ENCODE measurements at places on chromosomes 2 and 18.

DNA sequence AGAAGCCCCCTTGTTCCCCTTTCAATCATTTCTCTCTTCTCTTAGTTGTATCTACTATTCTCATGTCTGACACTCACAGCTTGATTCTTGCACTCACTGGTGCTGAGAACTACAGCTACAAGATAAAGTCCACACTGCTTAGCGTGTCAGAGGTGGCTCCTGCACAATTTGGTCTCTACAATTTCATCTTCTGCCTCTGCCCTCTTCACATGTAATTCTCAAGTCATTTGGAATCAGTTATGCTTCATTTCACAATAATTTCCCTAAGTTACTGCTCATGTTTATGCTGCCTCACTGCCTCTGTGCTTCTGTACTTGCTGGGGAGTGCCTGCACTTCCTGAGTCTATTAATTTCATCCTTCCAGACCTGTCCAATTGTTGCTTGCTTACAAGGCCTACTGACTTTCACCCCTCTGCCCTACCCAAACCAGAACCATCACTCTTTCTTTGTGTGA, 11.6 kb upstream of the NAB1 start:
- DNase-seq = no peak

GRCh38 chr2:200128296-200128695, 172.9 kb downstream of the MAIP1 start:
- DNase-seq = no peak

GRCh38 chr2:210548878-210549384, 7.5 kb upstream of the CPS1 start:
- DNase-seq = no peak

DNA sequence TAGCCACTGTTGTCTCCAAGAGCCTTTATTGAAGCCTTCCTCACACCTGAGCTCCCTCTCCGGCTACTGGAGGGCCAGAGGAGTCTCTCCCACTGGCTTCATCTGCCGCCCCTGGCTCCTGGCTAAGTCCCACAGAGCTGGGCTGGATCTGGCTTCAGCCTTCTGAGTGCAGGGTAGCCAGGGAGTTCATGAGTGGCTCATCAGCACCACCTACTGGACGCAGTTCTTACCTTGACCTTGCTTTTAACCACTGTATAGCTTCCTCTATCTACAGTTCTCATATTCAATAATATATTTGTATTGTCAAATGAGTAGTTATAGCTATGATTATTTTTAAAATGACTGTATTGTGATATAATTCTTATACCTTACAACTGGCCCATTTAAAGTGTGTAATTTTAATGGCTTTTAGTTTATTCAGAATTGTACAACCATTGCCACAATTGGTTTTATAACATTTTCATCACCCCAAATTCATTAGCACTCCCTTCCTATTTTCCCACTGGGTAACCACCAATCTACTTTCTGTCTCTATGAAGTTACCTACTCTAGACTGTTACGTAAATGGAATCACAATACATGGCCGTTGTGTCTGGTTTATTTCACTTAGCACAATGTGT, 17.7 kb downstream of the CNDP1 start:
- peak; percentile 78 for DNase-seq

DNA sequence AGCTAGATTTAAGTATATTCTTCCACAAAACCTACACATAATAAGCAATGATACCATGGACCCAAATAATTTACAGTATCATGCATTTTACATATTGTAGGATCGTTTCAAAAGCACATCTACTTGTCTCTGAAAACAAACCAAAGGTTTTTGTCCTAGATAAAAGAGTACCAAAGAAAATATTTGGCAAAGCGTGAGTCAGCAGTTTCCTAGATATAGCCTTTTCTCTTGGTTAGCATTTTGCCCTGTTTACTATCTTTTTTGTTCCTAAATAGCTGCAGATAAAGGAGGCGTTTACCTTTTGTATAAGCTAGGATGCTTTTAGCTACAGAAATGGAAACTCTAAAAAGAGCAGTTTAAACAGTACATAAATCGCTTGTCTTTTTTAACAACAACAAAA, 305.8 kb upstream of the GULP1 start:
- no peak for DNase-seq

DNA sequence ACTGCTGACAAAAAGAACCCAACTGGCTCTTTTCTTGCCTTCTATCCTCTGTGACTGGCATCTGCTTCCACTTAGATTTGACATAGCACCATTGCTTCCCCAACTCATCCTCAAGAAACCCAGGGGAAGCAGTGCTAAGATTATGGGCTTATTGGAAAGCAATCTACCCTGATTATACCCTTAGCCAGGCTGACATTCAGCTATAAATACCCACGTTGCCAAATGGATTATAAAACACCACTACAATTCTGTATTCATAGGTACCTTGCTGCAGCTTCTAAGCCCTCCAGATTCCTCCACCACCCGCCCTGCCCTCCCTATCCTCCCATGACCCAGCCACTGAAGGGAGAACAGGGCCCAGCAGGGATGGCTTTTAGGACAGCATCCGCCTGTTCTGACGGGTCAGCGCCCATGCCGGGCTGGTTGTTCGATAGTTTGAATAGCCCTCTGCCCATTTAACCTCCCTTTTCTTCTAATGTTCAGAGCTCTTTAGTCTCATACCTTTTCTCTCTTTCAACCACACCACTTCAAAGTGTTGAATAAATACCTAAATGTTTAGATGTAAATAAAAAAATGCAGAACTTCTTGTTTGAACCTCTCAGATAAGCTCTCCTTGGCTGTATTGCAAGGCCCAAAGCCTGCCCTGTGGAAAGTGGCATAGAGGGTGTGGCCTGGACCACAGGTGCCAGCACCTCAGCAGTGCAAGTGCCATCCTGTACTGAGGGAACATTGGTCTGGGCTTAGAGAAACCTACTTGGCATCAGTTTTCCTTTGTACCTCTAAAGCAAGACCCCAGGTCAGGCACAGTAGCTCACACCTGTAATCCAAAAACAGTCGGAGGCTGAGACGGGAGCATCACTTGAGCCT, 86.6 kb upstream of the RGPD5 start:
- no peak for DNase-seq

DNA sequence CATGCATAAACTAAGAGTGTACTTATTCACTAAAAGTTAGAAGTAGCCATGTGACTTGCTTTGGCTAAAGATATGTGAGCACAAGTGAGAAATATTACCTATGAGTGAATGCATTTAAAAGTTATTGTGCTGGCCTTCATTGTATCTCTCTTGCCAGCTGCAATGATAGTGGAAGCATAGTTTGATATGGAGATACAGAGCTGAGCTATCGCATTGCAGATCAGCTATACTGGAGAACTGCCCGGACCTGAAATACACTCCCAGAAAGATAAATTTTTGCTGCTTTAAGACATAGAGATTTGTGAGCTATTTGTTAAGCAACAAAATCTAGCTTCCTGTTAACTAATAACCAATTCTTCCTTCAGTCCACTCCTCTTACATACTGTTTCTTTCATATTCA, 571.1 kb downstream of the CPS1 start:
- DNase-seq = no peak

GRCh38 chr2:14752295-14752694, 119.8 kb downstream of the LRATD1 start:
- no peak for DNase-seq

DNA sequence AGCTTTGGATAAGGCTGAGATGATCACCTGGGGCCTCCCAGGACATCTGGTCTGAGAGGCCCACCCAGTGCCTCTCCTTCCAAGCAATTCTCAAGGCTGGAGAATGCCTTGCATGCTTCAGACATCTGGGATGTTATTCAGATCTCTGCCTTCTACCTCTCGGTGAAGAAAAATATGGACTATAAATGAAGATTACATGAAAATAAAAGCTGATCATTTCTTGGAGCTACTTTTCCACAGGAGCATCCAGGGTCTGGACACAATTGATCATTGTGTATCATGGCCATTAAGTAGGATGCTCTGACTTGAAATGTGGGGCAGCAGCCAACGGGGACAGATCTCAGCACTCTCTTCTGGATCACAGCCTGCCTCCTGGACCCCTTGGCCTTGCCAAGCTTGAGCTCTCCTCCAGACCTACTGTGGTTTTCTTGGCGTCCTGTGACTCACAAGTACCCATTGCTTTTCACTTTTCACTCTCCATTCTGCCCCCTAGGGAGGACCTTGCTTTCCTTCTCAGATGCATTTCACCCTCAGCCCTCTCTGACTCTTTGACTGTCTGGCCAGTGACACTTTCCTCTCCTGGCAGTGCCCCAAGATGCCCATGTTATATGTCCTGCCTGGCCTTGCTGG, 203.1 kb downstream of the INSIG2 start:
- DNase-seq = no peak

DNA sequence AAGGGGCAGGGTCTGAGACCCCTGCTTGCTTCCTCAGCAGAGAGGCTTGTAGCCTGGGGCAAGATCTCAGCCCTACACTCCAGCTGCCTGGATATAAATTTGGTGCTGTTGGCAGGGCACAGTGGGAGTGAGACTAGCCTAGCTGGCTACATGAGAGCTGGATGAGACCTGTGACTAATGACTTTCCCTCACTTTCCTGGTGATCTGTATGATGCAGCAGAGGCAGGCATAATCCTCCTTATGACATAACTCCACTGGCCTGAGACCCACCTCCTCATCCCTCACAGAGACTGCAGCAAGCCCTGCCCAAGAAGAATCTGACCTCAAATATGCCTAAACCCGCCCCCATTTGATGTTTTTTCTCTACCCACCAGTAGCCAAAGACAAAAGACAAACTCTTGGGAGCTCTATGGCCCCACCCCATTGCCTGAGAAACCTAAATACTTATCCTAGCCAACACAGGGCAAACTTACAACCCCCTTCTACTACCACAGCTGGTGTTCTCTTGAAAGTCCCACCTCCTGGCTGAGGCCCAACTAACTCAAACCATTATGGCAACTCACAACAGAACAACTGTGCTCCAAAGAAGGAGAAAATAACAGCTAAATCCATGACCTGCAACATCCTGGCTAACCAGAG, 102.7 kb downstream of the NR4A2 start:
- DNase-seq = no peak

GRCh38 chr2:86074256-86074655, 31.4 kb downstream of the POLR1A start:
- no peak for DNase-seq

DNA sequence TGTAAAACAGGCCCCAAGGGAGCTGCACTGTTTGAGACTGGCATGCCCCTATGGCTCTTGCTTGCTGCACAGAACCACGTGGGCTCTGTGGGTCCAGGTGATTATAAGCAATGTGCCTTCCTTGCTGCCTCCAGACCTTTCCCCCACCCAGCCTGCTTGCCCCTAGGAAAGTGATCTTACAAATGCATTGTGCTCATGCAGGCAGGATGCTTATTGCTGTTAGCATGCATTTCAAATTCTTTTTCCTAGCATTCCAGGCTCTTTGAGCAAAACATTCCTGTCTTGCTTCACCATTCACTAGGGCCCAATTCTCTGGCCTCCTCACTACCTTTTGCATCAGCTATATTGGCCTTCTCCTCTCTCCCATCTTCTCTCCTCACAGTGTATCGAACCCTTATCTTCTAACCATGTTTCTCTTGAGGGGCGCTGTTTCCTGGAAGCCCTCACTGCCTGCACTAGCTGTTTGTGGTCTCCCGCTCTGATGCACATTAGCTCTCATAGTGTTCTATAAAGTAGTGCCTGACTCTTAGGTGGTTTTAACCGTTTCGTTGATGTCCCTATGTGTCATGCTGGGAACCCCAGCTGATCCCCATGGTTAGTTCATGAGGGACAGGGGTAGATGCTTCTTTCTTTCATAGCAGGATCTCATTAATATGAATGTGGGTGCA, 152.9 kb upstream of the EPAS1 start:
- DNase-seq = no peak

DNA sequence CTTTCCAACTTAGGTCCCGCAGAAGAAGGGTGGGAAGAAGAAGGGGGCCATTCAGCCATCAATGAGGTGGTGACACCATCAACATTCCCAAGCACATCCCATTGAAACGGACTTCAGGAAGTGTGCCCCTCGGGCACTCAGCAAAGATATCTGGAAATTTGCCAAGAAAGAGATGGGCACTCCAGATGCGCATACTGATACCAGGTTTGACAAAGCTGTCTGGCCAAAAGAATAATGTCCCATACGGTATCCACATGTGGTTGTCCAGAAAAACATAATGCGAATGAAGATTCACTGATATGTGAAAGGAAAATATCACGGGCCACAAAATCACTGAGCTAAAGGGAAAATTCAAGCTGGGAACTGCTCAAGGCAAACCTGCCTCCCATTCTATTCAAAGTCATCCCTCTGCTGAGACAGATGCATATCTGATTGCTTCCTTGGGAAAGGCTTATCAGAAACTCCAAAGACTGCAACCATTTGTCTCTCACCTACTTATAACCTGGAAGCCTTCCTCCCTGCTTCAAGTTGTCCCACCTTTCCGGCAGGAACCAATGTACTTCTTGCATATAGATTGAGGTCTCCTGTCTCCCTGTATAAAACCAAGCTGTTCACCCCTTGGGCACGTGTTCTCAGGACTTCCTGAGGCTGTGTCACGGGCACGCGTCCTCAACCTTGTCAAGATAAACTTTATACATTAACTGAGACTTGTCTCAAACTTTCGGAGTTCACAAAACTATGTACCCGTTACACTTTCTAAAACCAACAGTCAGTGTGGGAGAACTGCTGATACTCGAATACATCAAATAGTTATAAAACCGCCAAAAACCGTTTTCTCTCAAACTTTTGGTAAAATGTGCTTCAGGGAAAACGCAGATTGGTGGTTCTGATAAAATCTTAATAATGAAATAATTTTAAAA, 1.3 kb upstream of the PDK1 start:
- DNase-seq = no peak

GRCh38 chr2:63654959-63655358, 66.2 kb downstream of the MDH1 start:
- DNase-seq = no peak

GRCh38 chr2:123086613-123087385, 938.3 kb upstream of the CNTNAP5 start:
- DNase-seq = no peak

GRCh38 chr18:46794607-46795006, 37.8 kb upstream of the ST8SIA5 start:
- DNase-seq = no peak

- no peak for DNase-seq
Observed at GRCh38 chr2:119856469-119856901, 96.8 kb downstream of the PTPN4 start.

- no peak for DNase-seq
Observed at GRCh38 chr2:235870515-235870914, 297.7 kb downstream of the GBX2 start.

- no peak for DNase-seq
Observed at GRCh38 chr2:191912764-191913163, 65.9 kb upstream of the CAVIN2 start.

DNA sequence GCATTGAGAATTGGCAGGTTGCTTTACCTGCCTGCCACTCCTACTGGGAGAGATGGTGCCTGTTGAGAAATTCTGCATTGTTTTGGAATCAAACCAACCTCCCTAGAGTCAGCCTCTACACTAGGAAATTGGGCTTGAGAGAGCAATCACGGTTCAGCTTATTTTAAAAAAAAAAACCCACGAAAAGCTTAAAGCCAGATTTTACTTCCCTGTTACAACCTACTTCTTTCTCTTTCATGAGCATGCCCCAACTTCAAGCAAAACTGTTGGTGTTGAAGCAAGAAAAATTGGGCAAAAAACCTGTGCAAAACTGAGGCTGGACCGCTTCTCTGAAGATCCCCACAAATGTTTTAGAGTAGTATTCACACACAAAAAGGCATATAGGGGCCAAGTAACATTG, 134.6 kb upstream of the ZEB2 start:
- DNase-seq = no peak
